ENCODE measurements at places on chromosomes 3 and 15. TPM values are rescaled to one million over a fixed set of nuclear protein-coding genes. Genes with fewer than 3 reads are reported as not detected.

- no peak for DNase-seq
These were observed 136.3 kb downstream of the GHSR start for GRCh38 chr3:172312001-172312400.

DNA sequence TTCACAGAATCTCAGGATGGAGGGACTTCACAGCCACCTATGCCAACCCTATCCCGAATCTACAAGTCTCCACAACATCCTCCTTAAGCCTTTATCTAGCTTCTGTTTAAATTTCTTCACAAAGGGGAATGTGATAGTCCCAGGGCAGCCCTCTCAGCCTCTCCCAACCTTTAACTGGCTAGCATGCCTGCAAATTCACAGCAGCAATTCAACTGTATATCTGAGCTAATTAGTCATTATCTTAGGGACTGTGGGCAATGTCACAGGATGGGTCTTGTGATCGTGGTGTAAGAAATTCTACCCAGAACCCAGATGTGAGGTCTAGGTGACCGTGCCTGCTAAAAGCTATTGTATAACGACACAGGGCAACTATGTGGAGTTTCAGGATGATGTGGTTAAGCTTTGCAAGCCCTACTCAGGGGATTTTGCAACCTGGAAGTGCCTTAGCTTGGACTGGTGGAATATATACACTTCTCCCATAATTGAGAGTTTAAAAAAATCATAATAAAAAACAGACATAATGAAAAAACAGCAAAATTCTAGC lies 65.5 kb upstream of the FBN1 start:
- DNase-seq = no peak

GRCh38 chr3:5023777-5024346 lies 44.6 kb downstream of the BHLHE40 start:
- no peak for DNase-seq

Gene PPP2R3A
- 4.9 TPM for total RNA-seq

Data from spleen (tissue), 13 donors.